Fibroblast of lung (primary cell): ENCODE measurements at places on chromosomes 5 and 9. TPM values are rescaled to one million over a fixed set of nuclear protein-coding genes. Genes with fewer than 3 reads are reported as not detected.

- no peaks in the 10 kb centered on the region for H3K36me3 ChIP-seq
- no peaks in the 10 kb centered on the region for H3K4me1 ChIP-seq
- H3K4me3 ChIP-seq: no peak overlapping the region
Observed at GRCh38 chr5:103208460-103208859, 50.1 kb upstream of the MACIR start.

DNA sequence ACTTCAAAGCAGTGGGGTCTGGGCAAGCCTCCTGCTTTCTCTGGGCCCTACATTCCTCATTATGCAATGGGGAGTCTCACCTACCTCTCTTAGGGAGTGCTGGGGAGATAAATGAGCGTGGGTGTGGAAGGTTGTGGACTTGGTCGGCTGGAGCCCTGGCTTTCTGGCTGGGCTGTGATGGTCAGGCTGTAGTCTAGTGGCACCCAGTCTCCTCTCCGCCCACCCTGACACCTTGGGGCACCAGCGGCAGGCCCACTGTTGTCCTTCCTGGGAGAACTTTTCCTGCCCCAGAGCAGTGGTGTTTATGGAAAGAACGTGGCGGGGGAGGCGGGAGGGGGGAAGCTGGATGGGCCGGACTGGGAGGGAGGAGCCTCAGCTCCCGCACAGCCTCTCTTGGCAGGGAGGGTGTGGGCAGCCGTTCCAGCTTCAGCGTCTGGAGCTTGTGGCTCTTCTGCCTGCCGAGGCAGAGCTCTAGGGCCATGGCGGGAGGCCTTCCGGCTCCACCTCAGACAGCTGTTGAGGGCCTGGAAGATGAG, 4.1 kb downstream of the PTGS1 start:
- peaks cover 2% of the 10 kb centered on the region for H3K36me3 ChIP-seq
- DNase-seq: peak; percentile 75
- H3K27ac ChIP-seq: peak overlapping the region; percentile 18
- H3K4me1 ChIP-seq: peaks cover 35% of the 10 kb centered on the region
- H3K4me3 ChIP-seq: no peak overlapping the region
- no peaks in the 10 kb centered on the region for H3K27me3 ChIP-seq

Gene PCSK5
- total RNA-seq: 3.6 and 4.8 TPM in 2 replicates

Gene PARP8
- 12.1 and 24.6 TPM in 2 replicates for total RNA-seq
